ENCODE measurements at places on chromosomes 2 and 18.

- no peak for DNase-seq
These were observed 112.1 kb upstream of the PIEZO2 start for GRCh38 chr18:11261486-11261885.

- no peak for DNase-seq
These were observed 30.3 kb downstream of the GPR75 start for GRCh38 chr2:53829273-53829979.

DNA sequence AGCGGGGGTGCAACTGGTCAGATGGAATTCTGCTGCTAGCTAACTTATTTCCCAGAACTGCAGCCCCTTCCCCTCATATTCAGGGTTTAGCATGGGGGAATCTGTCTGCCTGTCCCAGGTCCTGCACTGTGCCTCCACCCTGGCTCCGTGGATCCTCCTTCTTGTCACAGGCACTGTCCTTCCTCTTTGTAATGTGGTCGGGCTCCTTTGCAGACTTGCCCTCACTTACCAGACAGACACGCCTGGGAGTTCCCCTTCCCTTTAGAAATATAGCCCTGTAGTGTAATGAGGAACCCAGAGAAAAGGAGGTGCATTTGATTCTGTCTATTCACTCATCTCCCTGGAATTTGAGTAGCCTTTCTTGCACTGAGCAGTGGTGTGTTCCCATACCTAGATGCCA is 108.7 kb downstream of the TRIM43 start:
- peak; percentile 15 for DNase-seq

DNA sequence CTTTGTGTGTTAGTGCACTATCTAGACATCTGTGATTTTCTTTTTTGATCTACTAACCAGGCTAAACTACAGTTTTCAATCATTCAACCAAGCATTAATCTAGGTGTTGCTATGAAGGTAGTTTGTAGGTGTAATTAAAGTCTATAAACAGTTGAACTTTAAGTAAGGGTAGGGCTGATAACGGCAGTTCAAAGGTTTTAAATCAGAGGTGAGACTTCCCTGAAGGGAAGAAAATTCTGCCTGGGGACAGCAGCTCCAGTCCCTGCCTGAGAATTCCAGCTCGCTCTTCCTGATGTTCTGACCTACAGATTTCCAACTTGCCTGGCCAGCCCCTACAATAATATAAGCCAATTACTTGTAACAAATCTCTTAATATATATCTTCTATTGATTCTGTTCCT is 663.9 kb downstream of the MBD2 start:
- no peak for DNase-seq

DNA sequence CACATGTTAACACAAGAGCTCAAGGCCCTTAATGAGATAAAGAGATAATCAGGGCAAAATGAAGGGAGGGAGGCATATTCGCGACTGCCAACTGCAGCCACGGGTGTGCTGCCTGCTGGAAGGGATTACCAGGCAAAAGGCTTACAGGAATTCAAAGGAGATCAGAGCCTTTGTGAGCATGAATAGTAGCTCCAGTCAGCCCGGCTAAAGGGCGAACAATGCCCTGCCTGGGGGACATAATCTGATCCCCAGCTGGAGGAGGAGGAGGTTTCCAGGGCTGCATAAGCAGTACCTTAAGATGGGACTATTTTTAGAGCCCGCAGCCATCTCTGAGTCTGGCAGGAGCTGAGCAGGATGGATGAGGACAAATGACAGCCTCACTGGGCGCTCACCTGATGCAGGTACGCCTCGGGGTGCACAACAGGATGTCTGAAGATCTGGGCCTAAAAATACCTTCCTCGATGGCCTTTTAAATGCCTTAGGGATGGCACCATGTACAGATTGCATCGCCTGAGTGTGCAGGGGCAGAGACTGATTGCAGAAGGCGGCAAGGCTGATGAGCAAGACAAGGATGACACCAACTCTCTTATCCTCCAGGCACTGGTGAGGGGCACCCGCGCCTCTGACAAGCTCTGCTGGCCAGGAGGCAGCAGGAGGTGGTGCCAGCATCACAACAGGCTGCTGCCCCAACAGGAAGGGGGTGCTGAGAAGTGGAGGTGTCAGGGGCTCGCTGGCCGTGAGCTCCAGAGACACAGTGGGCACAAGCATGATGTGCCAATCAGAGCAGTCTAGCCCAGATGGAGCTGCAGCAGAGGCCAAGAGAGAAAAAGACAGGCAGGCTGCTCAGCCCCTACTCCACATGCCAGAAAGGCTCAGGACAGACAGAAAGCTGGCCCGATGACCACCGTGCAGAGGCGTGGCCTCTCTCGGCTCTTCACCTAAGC is 111.4 kb downstream of the EIPR1 start:
- DNase-seq: no peak

GRCh38 chr18:23838801-23839366 is 149.6 kb downstream of the LAMA3 start:
- DNase-seq: no peak

DNA sequence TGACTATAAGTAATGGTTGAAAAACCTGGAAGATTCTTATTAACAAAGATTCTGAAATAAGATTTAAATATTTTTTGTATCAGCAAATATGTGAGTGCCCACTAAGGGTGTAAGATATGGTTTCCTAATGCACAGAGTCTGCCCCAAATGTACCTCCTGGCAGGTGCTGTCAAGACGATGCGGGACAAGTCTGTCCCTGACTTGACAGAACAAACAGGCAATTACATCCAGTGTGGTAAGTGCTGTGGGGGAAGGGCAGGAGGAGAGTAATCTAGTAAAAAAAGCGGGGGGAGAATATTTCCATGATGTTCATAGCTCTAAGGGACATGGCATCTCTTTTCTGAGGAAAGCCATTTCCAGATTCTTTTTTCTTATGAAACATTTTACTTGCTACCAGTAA is 127.5 kb downstream of the COL4A4 start:
- no peak for DNase-seq

DNA sequence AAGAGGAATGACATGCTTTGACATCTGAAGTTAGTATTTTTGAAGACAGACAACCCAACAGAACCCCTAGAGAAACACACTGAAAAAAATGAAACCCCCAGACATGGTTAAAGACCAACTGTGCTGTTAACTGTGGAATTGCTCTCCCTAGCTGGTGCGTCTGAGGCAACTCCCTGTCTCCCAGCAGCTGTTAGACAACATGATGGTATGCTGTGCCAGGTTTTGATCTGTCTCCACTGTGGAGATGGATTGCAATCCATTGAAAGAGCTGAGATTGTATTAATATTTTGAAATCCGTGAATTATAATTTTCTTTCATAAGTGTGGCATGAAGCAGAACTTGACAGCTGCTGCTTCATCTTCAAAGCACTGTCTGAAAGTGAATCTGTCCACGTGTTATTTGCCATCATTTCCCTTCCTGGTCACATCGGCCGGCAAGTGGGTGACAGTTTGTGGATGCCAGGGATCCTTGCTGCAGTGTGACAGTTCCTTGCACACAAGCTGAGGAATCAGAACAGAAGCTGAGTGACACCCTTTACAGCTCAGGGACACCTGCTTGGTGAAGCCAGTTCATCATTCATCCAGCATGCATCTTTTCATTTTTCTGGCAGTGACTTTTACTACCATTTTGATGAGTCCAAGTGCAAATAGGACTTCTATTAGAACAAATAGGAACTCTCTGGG is 58.2 kb upstream of the ACSL3 start:
- no peak for DNase-seq

DNA sequence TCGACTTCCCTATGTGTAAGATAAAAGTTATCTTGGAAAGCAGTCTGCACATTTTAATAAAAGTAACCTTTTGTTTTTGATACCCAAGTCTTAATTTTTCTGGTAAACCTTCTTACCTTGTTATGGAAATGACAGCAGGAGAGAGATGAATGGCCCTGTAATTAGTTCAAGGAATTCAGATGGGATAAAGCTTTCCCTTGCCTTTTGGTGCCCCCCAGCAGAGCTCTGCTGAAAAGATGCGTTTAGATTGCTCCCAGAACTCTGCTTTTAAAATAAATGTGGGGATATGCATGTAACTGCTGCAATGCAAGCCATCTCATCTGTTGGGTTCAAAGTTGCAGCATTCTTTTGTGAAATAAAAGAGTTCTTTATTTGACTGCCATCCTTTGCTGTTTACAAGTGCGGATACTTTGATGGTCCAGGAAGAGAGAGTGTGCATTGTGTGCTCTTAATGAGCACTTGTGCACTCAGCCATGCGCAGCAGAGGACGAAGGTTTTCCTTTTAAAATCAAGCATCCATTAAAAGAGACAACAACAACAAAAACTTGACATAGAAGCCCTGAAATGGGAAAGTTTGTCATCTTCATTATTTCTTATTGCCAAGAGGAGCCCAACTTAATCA is 176.7 kb upstream of the ST6GAL2 start:
- no peak for DNase-seq

DNA sequence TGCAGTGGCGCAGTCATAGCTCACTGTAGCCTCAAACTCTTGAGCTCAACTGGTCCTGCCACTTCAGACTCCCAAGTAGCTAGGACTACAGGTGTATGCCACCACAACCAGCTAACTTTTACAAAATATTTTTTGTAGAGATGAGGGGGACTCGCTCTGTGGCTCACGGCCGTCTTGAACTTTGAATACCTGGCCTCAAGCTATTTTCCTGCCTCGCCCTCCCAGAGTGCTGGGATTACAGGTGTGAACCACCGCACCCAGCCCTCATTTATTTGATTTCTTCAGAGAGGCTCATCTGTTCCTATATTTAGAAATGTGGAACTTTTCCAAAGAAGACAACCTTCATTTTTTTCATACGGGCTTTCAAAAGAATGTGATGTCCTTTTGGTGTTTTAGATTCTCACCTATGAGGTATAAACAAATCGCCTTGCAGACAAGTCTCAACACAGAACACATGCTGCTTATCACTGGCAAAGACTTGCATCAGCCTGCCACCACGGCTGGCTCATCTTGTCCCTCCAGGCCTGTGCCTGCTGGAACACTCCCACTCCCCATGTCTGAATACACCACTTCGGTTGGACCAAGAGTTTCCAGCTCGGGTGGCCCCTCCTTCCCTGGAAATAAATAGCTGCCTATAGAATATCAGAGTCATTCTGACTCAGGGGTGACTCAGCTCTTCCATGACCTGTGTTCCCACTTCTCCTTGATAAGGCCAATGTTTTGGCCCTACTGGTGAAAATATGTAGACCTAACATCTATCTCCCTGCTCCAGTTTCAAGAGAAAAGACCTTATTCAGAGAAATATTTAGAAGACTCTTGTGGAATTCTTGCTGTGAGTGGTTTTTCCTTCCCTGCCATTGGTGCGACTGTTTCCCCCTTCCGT is 202.6 kb downstream of the TGIF1 start:
- no peak for DNase-seq

DNA sequence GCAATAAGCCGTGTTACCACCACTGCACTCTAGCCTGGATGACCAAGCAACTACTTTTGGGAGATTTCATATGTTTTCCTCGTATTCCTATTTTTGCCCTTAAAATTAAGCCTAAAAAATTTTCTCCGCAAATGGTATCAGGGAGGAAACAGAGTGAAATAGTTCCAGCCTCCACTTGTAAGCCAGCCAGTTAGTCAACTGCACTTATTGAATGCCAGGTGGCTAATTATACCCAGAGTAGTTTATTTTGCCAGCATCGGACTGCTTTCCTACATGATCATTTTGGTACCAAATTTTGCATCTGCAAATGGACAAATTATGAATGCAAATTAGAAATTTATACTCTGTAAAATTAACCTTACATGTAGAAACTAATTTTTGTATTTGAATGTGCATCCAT is 90.2 kb upstream of the ARHGAP28 start:
- no peak for DNase-seq

DNA sequence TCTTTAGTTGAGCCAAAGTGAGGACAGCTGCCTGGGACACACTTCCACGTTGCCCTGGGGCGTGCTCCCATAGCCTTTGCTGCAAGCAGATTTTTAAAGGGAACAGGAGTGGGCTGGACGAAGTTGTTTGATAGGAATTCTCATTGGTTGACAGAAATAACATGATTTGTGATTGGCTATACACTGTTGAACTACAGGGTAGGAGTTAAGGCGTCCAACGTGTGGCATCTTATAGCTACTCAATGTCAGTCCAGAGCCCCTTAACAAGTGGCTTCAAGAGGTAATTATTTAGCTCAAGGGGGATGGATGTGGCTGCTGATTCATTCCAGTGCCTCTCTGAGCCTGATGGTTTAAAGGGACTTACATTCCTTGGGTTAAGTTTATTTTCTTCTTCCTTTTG is 65.5 kb downstream of the ACAA2 start:
- DNase-seq: no peak

DNA sequence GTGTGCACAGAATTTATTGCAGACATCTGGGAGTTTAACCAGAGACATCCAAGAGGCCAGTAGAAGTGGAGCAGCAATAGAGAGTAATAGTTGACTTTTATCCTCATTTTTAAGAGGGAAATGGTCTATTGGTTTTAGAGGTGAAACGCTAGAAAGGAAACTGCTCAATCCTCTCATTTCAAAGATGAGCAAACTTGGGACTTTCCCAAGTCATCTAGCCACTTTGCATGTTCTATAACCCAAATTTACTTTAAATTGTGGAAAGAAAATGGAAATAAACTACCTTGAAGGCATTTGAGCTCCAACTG is 601.7 kb downstream of the ARHGAP15 start:
- DNase-seq: no peak
